ENCODE measurements at places on chromosomes 1 and 21.

DNA sequence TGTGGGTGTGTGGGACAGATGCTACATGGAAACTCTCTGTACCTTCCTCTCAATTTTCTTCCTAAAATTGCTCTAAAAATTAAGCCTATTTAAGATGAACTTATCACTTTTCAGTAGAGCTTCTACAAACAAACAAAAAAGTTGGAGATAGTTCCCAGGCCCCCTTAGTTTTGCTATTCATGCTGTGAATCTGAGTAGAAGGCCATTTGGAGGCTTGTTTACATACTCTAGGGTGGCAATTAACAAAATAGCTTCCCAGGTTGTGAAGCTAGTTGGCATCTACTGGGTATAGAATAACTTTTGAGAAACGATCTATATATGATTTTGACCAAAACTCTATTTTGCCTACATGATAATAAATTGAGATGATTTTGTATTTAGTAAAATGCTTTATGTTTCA is 541.4 kb upstream of the B3GALT2 start:
- no peak for DNase-seq

- peak; percentile 1 for DNase-seq
These were observed 56.8 kb downstream of the GLIS1 start for GRCh38 chr1:53681977-53682685.

DNA sequence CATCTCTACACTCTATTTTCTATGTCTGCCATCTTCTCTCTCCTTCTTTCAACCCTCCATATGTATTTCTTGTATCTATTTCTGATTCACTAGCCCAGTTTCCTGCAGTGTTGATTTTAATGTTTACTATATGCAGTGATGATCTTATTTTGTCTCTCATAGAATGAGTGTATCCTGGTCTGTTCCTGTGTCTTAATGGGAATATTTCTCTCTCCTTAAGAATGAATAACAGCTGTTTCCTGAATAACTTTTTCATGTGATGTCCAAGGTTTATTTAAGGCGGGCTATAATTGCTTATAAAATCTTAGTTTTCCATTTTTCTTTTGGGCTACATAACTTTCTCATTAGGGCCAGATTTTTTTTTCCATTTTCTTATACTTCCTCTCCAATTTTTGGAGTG is 144.5 kb downstream of the C1orf21 start:
- DNase-seq: no peak

- peak; percentile 50 for DNase-seq
These were observed 70.8 kb upstream of the RHOU start for GRCh38 chr1:228664399-228664914.

DNA sequence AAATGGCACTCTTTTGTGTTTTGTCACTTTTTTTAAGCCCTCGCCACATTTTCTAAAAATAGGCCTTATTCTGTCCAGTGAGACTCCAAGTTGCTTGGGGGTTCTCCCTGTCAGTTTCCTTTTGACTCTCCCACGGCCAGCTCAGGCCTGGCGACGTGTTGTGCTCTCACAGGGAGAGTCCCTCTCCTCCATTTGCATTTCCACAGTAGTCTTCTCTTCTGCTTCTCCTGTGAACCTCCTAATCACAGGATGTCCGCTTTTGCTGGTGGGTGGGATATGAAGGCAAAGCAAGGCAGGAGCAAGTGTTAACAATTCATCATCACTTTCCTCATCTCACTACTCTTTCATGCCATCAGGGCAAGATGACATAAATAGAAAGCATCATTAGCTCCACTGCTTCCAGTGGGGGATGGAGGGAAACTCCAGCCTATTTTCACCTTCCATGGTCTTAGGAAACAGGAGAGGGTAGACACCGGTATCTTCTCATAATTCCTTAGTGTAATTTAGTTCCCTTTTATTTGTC is 99.8 kb downstream of the INTS7 start:
- DNase-seq: no peak

- no peak for DNase-seq
These were observed 107.6 kb downstream of the LHX9 start for GRCh38 chr1:198024782-198025181.

DNA sequence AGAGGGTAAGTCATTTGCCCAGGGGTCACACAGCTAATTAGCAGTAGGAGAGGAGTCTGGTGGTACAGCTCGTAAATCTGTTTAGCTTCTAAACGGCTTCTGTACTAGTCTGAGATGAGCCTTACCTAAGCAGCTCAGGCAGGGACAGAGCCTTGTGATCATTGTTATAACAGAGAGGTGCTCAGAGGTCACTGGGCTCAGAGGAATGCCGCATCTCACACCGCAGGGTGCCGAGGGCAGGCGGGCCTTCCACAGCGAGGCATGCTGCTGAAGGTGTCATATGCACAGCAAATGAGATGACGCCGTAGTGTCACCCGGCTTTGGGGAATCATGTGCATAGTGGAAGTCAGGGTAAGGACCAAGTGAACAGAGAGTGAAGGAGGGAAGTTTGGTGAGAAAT is 305.2 kb upstream of the FMN2 start:
- DNase-seq: no peak

GRCh38 chr1:3247521-3248121 is 178.6 kb downstream of the PRDM16 start:
- no peak for DNase-seq

- DNase-seq: no peak
These were observed 30.8 kb downstream of the CD2 start for GRCh38 chr1:116785006-116785405.

DNA sequence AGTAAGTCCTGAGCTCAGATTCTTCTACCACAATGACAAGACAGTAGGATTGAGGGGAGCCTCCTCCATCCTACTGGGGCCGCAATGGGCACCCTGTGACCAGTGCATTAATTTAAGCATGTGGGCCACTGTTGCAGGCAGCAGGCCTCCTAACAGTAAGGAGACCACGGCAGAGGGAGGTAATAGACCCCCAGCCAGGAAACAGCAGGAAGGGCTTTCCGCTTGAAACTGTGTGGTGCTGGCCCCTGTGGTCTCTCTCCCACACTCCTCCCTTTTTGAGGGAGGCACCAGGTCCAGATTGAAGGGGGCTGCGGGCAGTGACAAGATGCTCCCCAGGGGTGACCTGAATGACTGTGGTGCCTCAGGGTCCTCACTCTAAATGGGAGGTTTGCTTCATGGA is 1.7 kb upstream of the CLDN19 start:
- DNase-seq: no peak

DNA sequence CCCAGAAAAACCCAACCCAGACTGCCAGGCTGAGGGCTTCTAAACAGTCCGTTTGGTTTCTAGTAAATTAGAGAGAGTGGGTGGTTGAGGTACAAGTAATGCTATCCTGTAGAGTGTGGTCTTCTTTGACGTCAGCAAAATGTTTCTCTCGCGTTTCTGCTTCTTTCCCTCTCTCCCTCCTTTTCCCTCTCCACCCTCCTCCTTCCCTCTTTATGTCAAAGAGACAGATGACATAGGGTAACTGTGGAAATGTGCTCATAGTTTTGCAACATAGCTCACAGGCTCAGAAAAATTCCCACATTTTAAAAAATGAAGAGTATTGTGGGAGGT is 158.3 kb downstream of the TOMM20 start:
- no peak for DNase-seq

GRCh38 chr1:151062741-151063371 is 2.7 kb downstream of the MLLT11 start:
- DNase-seq: no peak

DNA sequence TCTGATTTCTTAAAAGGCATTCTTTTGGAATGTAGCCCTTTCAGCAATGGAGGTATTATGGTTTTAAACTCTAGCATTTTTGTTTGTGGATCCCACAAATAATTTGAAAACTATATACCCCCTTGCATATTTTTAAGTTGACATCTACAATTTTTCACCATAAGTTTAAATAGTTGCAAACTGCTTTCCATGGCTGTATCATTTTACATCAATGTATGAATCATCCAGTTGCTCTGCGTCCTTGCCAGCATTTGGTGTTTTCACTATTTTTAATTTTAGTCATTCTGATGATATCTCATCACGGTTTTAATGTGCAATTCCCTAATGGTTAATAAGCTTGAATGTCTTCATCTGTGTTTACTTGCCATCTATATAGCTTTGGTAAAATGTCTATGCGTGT is 20.7 kb downstream of the DIPK1A start:
- DNase-seq: no peak

DNA sequence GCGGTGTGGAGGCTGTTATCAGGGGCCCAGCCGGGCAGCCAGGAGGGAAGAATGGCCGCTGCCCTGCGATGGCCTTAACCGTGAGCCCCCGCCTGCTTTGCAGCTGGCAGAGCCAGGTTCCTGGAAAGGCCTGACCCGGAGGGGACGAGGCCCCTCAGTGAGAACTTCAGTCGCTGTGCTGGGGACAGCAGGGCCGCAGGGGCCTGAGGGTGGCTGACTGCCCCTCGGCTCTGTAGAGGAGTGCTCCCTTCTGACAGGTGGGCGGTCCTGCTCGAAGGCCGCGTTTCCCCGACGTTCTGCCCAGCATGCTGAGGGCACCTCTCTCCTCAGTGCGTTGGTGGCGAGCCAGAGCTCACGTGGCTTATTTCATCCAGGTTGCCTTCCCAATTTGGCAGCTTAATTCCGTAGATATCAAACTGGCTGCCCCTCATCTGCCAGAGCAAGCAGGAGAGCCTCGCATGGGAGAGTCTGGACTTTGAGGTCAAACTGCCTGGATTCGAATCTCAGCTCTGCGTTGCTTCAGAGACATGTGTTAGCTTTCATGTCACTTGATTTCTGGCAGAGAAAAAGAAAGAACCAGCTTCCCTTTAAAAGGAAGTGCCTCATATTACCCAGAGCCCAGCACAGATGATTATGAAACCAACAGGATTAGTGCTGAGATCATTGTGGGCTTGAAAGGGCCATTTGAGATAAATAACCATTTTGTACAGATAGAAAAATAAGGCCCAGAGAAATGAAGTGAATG is 239.8 kb downstream of the SDCCAG8 start:
- no peak for DNase-seq
